Stimulated activated CD8-positive, alpha-beta memory T cell treated with anti-CD3 and anti-CD28 coated beads, Interleukin-4, amount 100 ng/mL, for 1 hour (primary cell): ENCODE measurements at places on chromosomes 2 and 18.

DNA sequence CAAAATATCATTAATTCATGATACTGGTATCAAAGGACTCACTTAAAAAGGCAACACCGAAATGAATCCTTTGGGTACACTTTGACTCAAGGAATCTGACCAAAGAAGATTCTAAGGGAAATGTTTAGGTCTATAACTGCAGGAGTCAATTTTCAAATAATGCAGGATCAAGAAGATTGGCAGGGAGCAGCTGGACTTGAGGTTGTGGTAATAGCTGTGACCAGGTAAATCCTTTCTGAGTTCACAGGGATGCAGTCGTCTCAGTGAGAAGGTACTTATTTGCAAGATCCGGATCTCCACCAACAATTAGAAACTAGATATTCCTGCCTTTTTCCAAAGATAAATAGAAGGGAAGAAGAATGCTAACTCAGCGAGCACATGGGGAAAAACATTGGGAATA, 96.9 kb downstream of the SCN9A start:
- DNase-seq: no peak

GRCh38 chr2:222214885-222215284, 83.9 kb downstream of the PAX3 start:
- DNase-seq: no peak

DNA sequence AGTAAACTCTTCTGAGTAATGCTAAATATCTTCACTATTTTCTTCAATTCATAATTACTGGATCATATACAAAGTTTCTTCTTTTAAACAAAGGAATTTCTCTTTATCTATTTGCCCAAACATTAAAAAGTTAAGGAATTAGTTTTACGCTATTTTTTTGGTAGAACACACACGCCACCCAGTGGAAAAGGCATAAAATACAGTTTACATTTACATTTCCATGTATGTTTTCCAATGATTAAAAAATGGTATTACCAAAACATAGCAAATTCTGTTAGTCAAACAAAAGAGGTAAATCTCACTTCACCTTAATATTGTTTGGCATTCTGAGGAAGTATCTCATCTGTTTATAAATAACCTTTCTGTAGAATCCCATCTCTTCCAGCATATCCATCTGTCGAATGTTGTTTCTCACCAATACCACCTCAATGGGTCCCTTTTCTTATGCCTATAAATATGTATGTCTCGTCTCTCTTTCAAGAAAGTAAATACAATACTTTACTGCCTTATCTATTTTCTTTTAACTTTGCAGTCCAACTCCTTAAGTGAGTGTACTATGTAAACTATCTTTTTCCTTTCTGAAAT, 7.2 kb downstream of the BOLL start:
- DNase-seq: no peak

GRCh38 chr2:85994421-85994777, 105.6 kb upstream of the ST3GAL5 start:
- DNase-seq: no peak

DNA sequence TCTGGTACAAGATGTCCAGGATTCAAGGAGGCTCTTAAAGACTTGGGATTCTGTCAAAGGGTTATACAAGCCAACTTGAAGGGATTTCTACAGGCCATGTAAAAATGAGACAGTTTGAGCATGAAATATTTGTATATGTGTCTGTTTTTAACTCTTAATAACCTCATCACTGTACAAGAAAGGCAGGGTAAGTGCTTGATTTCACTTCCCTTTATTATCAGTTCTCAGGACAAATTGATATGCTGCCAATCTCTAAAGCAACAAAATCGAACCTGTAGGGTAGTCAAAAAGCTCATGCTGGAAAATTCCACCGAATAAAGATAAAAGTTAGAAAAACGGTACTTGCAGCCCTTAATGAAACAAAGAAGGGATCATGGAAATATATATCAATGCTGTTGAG, 14.1 kb downstream of the COPS8 start:
- no peak for DNase-seq

GRCh38 chr18:50203801-50204604, 9.1 kb upstream of the MYO5B start:
- no peak for DNase-seq

DNA sequence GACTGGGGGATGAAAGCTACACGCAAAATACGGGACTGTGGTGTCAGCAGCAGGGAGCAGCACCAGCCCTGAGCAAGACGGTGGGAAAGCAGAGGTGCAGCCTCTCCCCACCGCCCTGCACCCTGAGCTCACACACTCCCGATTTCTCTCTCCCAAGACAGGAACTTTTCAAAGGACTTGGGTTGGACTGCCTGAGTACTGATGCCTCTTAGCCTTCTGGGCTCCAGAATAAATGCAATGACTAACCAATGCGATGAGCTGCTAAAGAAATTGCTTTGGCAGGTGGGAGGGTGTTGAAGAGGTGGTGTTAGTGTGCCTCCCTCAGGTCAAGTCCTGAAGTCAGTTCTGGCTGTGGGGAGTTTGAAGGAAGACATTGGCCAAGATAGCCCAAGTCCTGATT, 9.6 kb downstream of the TRIM54 start:
- no peak for DNase-seq

GRCh38 chr2:111667542-111668273, 216.3 kb downstream of the ANAPC1 start:
- no peak for DNase-seq

DNA sequence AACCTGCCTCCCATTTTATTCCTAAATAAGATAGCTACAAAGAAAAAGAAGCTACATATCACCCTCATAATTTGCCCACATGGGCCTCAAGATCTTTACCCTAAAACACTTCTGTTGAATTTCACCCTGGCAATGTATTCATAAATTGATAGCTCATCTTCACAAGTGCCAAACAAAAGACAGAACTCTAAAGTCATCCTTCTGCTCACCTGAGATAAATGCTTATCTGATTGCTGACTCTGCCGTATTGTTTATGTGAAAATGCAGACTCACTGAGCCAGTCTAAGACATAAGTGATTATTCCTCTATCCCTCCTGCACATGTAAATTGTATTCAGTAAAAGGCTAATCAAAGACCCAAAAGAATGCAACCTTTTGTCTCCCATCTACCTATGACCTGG, 2.0 kb downstream of the RDH14 start:
- DNase-seq: no peak

- no peak for DNase-seq
Observed at GRCh38 chr2:231535961-231536360, 5.7 kb upstream of the NMUR1 start.

DNA sequence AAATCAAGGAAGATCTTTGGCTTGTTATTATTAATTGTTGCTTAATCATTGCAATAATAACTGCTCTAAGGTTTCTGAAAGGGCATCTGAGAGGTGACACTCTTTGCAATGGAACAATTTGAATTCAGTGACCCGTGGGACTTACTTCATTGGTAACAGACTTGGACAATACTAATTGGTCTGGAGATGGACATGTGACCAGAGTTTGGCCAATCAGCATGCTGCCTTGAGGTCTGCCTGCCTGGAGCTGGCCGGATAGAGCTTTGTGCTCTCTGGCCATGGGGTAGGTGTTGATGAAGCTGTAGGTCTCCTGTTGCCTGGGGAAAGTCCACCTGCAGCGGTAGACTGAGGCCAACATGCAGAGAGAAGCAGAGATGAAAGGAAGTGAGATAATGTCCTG, 24.0 kb upstream of the VPS4B start:
- DNase-seq: no peak

DNA sequence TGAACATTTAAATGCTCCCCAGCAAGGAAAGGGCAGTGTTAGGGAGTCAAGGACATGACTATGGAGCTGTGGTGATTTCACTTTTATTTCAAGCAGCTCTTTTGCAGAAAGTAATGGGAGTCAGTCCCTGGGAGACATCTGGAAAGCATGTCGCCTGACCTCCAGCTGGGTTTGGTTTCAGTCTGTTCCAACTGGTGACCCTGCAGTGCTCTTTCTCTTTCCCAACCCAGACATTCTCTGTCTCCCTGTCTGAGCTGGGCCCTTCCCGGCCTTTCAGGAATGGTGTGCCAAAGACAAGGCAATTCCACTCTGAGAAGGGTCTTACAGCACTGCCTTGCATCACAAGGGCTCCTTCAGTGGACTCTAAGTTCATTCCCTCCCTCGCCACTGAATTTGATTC, 323.2 kb downstream of the OSR1 start:
- DNase-seq: no peak

GRCh38 chr18:49178736-49179135, 228.0 kb upstream of the SMAD7 start:
- no peak for DNase-seq

DNA sequence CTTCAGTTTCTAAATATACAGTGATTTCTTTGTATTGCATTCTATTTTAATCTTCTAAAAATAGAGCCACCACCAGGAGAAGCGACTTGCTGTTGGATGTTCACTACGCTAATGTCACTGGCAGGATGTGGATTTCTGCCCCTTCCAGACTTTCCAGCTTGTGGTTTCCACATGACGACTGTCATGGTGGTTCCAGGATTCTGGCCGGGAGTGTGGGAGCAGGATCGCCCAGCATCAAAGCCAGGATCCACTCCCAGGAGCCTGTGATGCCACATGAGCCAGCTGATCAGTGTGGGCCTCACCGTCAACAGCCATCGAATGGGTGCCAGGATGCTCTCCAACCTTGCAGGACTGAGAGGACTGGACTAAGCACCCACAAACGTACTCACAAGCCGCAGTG, 148.8 kb downstream of the HDAC4 start:
- no peak for DNase-seq

DNA sequence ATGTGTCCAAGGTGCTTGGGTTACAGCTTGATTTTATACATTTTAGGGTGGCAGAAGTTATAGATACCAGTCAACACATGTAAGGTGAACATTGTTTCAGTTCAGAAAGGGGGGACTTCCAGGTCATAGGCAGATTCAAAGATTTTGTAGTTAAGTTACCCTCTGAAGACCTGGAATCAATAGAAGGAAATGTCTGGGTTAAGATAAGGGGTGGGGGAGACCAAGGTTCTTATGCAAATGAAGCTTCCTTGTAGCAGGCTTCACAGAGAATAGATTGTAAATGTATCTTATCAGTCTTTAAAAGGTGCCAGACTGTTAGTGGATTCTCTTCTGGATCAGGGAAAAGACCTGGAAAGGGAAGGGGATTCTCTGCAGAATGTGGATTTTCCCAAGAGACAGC, 42.4 kb downstream of the BMPR2 start:
- no peak for DNase-seq

DNA sequence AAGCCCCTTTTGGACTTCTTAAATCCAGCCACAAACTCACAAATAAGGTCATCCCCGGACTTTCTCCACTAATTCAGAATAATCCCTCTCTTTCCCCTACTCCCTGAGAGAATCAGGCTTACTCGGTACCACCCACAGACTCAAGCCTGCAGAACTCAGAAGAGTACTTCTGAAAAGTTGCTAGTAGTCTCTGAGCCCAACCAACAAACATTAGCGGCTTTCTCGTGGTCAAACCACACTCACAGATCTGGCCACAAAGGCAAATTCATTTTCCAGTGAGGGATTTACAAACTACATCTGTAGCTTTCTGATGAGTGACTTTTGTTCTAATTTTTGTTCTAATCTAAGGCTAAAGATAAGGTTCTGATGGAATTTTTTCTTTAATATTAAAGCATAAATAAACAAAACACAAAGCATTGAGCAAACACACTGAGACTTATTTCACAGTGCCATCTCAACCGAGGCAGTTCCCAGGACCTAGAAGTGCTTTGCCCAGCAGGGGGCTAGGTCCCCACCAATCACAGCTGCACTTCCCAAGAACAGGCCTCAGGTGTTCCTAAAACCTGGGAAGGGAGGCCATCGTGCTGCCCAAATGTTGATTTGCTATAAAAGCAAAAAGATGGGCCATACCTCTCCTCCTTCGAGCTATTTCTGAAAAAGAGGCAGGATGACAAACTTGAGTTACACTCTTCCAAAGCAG, 110.7 kb downstream of the COLEC12 start:
- no peak for DNase-seq

- no peak for DNase-seq
Observed at GRCh38 chr2:1673160-1673944, 71.0 kb downstream of the PXDN start.

DNA sequence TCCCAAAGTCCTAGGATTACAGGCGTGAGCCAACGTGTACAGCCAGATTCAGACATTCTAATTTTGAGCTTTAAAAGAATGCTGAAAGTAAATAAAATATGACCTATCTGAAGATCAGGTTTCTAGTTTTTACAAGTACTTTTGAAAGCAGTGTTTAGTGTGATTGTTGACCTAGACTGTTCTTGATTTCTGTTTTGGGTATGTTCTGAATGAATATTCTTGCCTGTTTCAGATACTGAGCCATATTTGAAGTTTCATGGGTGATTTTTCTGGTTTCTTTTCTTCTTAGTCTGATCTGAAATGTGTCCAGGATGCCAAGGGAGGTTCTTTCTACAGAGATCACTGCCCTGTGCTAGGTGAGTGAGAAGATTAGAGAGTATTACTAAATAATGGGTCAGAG, 37.2 kb downstream of the MIB1 start:
- DNase-seq: no peak

DNA sequence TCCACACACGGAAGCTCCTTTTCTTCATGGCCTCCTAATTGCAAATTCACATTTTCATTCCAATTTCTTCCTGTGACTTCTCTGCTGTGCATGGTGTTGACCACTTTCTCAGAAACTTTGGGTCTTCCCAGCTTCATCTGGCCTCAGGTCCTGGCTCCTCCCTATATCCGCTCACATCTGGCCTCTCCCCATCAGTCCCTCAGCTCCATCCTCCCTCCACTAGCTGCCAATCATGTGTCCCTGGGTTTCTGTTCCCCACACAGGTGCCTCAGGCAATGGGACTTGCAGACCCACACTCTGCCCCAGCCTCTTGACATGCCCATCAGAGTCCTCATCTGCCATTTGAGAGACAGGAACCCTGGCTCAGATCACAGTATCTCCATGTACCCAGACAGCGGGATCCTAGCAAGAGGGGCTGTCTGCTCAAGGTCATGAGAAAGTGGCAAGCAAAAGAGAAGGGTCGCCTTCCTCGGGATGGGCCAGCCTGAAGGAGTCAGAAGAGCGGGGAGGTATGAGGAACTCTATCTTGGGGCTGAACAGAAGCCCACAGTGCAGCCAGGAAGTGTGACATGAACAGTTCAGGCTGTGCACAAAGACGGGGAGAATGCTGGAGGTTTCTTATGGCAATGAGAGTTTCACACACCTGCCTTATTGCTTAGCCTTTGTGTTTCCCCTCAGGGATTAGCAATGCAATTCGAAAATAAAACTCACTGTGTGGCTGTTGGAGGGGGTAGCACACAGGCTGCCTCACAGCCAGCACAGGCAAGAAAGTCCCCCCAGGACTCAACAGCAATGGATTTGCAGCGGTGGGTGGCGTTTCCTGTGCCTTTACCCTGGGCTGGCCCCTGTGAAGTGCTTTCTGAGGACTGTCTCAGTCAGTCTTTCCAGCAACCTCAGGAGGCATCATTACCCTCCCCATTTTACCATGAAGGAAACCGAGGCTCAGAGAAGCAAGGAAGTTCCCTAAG, 69.5 kb downstream of the COPS8 start:
- DNase-seq: no peak

- DNase-seq: no peak
Observed at GRCh38 chr2:190088917-190089316, 26.4 kb upstream of the MSTN start.

DNA sequence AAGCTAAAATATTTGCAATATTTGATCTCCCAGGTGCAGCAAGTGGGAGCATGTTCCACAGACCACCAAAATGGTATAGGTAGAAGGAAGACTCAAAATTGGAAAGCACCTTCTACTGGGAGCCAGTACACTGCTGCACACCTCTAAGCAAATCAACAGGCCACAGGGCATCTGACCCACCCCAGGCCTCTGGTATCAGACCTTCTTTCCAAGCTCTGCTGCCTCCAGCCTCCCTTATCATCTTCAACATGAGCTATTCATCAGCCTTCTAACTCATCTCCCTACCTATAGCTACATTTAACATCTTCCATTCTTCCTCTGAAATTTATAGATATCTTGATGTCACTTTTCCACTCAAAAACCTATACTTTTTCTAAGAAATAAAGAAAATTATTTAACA, 294.8 kb downstream of the ZEB2 start:
- no peak for DNase-seq
